ENCODE measurements at places on chromosomes 5 and 9.
A peak's percentile ranks its signal among the peaks of the same experiment; 100 is the strongest.

GRCh38 chr9:108972626-108973209 lies 38.5 kb downstream of the ABITRAM start:
- no peak for DNase-seq

- no peak for DNase-seq
Measured at GRCh38 chr5:131615957-131616356, 19.1 kb downstream of the RAPGEF6 start.

GRCh38 chr5:54895816-54896341 lies 89.5 kb downstream of the ESM1 start:
- DNase-seq: no peak

GRCh38 chr5:142197098-142197497 lies 88.5 kb downstream of the NDFIP1 start:
- no peak for DNase-seq

DNA sequence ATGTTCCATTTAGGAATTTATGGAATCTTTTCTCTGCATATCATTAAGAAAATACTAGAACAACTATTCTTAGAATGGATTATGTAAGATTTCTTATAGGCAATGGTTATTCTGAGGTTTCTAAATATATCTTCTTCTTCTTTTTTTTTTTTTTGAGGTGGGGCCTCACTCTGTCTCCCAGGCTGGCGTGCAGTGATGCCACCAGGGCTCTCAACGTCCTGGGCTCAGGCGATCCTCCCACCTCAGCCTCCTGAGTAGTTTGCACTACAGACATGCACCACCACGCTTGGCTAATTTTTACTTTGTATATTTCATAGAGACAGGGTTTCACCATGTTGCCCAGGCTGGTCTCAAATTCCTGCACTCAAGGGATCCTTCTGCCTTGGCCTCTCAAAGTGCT lies 137.2 kb downstream of the SREK1 start:
- no peak for DNase-seq

DNA sequence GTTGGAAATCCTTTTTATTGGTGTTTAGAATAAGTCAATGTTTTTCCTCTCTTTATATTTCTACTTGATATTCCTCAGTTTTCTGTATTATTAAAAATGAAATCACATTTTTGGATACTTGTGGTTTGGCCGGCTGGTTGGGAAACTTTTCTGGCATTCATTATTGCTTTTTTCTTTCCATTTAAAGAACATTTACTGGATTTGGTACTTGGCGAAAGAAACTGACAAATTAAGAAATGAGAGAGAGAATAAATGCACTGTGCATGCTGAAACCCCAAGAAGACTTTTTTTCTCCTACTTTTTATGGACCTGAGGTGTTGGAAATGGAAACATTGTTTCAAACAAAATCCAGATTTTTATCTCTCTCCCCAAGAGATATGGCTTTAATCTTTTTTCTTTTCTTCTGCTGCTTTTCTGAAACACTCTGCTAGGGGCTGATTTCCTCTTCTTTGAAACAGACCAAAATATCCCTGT lies 128.4 kb downstream of the SNX18 start:
- no peak for DNase-seq

DNA sequence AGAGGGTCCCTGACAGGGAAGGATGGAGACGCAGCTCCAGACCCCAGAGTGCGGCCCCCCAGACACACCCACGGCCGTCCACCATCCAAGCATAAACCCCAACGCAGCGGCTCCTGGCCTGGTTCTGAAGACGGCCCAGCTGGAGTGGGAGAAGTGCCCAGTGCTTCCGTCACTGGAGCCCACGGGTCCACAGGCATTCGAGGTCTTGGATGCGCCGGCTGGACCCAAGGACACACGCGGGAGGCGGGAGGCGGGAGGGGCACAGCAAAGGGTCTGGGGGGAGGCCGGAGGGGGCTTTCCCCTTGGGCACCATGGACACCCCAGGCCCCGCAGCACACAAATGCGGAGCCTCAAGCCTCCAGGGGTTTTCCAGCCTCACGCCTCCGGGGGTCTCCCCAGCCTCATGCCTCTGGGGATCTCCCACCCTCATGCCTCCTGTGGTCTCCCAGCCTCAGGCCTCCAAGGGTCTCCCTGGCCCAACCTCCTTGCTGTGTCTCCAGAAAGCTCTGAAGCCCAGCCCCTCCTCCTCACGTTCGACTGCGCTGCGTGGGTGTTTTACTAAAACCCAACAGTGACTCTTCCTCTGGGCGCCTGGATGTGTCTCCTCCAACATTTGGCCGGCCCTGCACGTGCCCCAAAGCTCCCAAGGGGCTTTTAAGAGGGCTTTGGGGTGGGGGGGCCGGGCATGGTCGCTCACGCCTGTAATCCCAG lies 15.2 kb downstream of the EXD3 start:
- DNase-seq: no peak

DNA sequence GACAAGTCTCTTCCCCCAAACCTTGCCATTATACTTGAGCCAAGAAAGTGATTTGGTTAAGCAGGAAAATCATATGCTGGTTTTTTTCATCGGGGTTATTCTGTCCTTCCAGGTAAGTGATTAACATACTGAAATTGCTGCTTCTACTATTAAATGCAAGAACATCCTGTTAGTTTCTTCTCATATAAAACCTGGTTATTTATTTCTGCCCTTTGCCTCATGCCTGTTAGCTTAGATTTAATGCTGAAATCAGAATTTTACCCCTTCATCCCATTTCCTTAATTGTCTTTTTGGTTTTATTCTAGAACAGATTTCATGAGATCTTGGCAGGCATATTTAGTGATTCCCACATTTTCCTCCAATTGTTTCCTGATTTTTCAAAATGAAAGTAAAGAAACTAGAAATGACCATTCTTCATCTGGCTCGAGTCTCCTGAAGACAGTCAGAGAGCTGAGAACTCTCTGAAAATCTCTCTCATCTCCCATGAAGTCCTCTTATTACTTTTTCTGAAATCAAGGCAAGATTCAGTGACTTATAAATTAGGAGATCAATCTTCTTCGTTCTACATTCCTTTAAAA lies 132.9 kb downstream of the NFIB start:
- no peak for DNase-seq

DNA sequence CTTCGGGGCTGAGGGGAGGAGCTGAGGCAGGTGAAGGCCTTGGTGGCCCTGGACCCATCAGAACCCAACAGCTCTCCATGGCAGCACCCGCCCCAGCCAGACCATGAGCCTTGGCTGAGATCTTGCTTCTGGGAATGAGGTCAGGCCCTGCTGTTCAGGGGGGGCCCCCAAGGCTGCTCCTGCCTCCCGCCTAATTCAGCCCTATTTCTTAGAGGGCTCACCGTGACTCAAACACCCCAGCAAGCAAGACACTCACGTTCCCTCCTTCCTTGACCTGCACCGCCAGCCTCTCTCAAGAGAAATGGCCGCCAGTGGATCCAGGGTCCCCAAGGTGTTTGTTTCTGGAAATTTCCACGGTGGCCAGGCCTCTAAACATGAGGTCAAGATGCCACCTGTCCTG lies 61.4 kb upstream of the PPP1R26 start:
- DNase-seq: no peak

DNA sequence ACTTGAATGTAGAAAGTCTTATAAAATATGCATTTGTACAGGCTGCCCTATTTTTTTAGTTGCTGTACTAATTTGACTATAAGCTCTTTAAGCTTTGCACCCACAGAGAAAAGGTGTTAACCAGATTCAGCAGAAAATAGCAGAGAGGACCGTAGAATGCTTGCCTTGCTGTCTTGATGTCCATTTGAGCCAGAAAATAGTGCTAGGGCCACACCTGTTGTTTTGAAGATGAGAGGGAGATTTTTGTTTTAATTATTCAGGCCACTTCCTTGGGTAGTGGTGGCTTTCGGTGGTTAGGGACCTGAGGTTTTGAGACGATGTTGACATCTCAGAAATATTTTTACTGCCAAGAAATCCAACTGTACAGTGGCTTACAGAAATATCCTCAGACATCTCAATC lies 196.0 kb downstream of the SPATA31D1 start:
- no peak for DNase-seq

DNA sequence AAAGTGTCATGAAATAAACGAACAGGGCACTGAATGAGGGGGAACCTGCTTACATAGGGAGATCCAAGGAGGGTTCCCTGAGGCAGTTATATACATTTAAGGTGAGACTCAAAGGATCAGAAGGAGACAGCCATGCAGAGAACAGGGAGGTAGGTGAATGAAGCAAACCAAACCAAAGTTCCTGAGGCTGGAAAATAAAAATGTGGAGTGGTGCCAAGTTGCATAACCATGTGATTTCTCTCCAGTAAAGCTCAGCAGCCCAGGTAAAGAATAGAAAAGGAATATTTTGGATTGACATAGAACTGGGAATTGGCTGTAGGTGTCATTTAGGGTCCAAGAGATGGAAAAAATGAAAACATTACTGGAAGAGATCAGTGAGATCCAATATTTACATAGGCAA lies 110.7 kb downstream of the CAAP1 start:
- no peak for DNase-seq

DNA sequence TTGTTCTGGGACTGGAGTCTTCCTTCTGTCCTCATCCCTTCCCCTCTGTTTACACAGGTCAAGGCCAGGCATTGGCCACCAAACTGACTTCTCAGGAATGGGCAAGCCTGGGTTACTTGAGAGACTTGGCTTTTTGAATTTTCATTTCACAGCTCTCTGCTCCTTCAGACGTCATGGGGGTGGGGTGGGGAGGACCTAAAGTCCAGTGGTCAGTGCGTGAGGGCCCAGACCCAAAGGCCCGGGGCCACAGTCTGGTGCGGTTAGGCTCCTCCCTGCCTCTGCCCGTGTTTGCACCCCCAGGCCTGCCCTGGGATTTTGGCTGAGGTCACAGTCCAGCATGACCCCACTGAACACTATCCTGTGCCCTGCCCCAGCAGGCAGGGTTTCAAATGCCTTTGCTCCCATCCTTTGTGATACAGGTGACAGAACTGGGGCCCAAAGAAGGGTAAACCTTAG lies 4.1 kb upstream of the CXXC5 start:
- DNase-seq: no peak

- no peak for DNase-seq
Measured at GRCh38 chr9:93132946-93133680, 938 bp downstream of the NINJ1 start.

- DNase-seq: no peak
Measured at GRCh38 chr5:40649463-40650030, 30.2 kb upstream of the PTGER4 start.

GRCh38 chr9:108628316-108628715 lies 227.5 kb downstream of the ACTL7B start:
- no peak for DNase-seq

DNA sequence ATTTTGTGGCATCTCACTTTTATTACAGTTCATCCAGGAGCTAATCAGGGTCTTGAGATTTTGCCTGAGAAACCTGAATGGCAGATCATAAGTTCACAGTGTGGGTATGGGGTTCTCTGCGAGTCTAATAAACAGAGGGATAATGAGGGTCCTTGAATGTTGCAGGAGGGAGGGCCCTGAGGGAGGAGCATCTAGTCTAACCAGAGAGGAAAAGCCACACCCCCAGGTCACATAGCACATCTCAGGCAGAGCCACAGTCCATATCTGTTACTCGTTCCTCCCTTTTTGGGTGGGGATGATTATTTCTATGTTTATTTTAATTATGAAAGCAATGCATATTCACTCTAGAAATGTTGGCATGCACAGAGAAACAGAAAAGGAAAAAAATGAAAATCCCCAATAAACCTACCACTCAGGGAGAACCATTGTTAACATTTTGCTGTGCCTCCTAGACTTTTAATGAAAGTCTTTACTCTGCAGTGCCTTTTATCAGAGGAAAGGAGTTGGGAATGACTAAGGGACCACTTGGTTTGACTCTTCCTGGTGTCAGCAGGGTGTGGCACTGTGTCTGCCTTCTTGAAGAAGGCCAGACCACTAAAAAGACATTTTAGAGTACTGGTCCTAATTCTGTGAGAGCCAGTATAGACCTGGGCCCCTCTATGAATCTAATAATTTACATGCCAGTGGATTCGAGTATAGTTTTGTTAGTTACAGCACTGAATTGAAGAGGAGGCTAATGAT lies 2.8 kb downstream of the GALNT12 start:
- DNase-seq: no peak

GRCh38 chr9:91937056-91937455 lies 13.0 kb downstream of the ROR2 start:
- no peak for DNase-seq

DNA sequence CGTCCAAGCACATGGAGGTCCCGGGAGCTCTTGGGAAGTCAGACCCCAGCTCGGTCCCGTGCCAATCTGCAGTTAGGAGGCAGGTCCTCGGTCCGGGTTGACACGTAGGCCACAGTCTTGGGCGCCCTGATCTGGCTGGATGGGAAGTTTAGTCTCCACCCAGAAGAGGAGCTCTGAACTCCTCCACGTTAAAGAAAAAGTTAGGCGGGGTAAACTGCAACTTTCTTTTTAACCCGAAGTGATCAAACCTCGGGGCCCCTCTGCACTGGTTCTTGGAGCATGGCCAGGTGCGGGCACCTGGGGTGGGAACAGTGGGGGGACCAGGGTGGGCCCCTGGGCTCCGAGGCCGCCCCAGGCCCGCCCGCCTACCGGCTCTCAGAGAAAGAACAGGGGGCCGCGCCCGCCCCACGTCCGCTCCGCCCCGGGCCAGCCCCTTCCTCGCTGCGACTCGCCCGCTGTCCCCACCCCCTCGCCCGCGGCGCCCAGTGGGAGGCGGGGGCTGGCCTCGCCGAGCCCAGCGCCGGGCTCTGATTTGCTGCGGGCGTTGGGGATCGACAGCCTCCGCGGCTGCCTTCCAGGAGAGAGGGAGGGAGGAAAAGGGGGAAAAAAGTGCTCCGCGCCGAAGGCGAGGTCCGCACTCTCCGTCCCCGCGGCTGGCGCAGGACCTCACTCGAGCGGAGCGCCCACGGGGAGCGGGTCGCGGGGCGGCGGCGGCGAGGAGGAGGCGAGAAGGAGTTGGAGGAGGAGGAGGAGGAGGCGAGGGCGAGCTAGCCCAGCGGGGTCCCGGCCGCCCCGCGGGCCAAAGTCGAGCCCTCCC lies at the start of gene COL5A1:
COL5A1 (plus strand) TSS at position 631 of the 817 bp plus-strand sequence. CDS start 385 bp downstream, outside the sequence.
- peak; percentile 5 for DNase-seq

DNA sequence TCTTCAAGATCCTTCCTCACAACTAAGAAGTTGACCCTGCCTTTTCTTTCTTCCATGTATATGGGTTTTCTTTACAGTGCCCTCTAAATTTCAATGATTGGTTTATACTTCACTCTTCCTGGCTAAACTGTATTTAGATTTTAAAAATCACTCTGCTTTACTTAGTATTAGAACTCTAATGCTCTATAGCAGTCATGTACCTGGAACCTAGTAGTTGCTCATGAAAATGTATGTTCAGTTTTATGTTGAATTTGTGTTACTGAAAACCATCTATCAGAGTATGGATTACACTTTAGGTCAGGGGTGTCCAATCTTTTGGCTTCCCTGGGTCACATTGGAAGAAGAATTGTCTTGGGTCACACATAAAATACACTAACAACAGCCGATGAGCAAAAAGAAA lies 1024.3 kb downstream of the NR2F1-AS1 start:
- DNase-seq: no peak

- DNase-seq: no peak
Measured at GRCh38 chr9:123191680-123192079, 76.7 kb downstream of the STRBP start.
